ENCODE measurements at places on chromosomes 3 and 15.

DNA sequence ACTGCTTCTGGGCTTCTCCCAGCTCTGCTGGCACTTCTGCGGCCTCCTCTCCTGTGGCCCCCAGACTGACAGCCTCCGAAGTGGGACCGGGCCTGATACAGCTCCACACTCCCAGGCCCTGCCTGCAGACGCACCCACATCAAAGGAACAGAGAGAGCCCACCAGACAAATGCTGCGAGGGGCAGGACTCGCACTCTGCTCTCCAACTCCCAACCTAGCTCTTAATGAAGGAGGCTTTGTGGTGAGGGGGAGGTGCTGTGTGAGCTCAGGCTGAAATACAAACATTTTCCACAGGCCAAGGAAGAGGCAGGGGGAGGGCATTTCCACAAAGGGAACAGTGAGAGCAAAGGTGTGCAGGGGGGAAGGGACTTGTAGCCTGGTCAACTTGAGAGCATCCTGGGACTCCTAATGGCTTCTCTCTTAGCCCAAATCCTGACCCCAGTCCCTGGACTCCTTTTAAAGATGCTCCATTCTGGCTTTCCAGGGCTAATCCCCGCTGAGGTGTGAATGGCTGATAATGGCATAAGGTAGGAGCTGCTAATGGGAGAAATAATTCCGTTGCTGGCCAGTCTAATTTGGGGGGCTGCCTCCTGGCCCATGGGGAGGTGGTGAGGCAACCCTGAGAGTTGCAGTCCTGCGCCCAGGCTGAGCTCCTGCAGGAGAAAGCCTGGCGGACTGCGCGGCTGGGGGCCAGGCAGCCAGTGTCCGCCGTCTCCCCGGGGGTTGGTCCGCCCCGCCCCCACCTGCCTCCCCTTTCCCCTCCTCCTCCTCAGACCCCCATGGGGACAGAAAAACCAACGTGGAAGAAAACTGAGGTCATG, 9.6 kb downstream of the LINGO1 start:
- DNase-seq, result no peak

GRCh38 chr3:194140520-194141414, 4.8 kb downstream of the HES1 start:
- peak; percentile 40 for DNase-seq

GRCh38 chr15:38809621-38810020, 245.0 kb upstream of the RASGRP1 start:
- no peak for DNase-seq

DNA sequence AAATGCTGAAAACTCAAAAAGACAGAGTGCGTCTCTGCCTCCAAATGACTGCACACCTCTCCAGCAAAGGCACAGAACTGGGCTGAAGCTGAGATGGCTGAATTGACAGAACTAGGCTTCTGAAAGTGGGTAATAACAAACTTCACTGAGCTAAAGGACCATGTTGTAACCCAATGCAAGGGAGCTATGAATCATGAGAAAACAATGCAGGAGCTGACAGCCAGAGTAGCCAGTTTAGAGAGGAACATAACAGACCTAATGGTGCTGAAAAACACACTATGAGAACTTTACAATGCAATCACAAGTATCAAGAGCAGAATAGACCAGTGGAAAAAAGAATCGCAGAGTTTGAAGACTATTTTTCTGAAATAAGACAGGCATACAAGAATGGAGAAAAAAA, 10.1 kb upstream of the AVEN start:
- DNase-seq, result no peak

DNA sequence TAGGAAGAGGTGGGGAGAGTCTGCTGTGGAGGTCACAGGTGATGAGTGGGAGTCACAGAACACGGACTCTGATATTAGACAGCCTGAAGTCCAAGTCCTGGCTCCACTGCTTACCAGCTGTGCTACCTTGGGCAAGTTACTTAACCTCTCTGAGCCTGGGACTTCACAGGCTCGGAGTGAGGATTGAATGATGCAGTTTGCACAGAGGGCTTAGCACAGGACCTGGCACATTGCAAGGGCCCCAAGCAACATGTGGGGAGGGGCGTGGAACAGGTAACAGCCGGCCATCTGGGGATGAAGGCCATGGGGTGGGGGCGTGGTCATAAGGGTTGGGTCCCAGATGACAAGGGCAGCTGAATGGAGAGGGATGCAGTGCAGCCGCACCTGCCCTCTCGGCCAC, 4.3 kb upstream of the ITIH3 start:
- DNase-seq, result no peak

- no peak for DNase-seq
Measured at GRCh38 chr15:60651101-60651500, 172.2 kb upstream of the ICE2 start.

DNA sequence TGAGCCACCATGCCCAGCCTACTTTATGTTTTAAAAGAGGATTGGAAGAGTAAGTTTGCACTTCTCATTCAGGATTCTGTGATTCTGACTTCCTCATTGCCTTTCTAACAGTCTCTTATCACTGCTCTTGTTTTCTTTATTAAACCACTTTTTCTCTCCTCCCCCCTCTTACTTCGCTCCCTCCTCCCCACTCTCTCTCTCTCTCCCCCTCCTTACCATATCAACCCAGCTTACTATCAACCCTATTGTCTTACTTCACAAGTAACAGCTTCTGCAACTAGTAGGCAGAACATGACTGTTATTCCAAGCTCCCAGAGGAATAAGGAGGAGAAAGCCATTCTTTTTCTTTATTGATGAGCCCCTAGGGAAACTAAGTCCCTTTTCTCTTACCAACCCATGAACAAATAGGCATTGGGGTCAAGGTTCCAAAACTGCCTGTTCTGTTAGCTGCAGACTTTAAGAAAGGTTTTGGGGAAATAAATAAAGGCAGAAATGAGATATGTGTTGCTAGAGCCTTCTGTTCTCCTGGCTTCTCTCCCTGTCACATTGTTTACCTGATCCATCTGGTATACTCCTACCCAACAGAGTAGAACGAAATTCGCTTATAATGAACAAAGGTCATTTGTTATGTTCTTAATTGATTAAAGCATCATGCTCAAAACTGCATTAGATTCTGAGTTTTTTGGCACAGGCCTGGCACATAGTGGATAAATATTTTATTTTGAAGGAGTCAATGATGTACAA, 56.4 kb upstream of the RASGRP1 start:
- DNase-seq, result no peak

Data from activated CD4-positive, CD25-positive, alpha-beta regulatory T cell treated with anti-CD3 and anti-CD28 coated beads, Interleukin-2, amount 50 U/mL, for 72 hours (primary cell).